Mesenteric fat pad (tissue), 1 donor: ENCODE measurements at places on chromosomes 5 and 9. TPM values are rescaled to one million over a fixed set of nuclear protein-coding genes. Genes with fewer than 3 reads are reported as not detected.

- DNase-seq: no peak
Measured at GRCh38 chr5:112419164-112419985, at the start of gene EPB41L4A. Gene EPB41L4A (minus strand): TSS chr5:112419277. CDS start chr5:112419039, 238 bp downstream.

Gene GFI1B
- not detected for total RNA-seq

DNA sequence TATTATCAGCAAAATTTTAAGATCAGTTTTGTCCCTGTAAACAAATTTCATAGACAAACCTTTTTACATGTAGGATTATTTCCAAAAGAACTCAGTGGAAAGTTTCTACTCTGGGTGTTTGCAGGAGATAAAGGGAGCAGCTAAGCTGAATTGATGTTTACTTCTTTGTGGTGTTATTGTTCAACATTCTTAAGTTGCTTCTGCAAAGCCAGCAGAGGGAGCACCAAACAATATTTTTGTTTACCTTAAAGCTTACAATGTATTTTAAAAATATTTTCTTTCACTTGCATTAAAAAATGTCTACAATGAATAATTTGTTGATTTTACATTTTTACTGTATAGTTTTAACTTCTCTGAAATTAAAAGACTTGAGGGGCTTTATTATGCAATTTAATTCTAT lies 135.4 kb downstream of the ATG10 start:
- no peak for DNase-seq

- no peak for DNase-seq
Measured at GRCh38 chr9:250039-250438, 35.4 kb downstream of the DOCK8 start.

DNA sequence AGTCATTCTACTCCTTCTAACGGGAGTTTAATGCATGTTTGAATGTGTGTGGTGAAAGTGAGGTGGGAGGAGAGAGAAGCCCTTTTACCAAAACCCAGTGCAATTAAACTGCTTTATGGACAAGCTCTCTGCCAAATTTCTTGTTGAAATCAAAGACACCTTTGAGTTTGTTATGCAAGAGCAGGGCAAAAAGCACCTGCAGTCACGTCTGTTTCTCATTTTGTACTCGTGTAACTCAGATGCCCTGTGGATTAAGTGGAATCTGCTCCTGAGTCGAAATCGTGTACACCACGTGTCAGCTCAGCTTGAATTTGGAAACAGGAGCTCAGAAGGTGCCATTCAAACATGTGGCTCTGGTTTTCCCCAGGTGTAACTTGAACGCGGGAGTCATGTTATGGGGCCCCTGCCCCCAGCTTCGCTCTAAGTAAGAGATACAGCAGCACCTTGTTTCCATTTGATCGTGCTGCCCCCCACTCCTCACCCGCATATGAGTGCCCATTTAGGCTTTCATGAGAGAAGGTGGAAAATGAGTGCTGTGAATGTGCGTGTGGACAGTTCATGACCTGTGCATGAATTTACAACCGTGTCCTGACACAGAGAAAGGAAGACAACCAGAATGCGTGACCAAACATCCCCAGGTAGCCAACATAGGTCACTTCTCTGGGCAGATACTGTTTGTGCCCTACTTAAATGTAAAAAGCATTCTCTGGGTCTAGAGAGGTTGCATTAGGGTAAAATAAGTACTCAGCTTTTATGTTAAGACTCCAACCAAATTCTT lies 347.0 kb upstream of the SLC30A5 start:
- no peak for DNase-seq

GRCh38 chr5:137822158-137822764 lies 45.4 kb upstream of the MYOT start:
- DNase-seq: no peak

DNA sequence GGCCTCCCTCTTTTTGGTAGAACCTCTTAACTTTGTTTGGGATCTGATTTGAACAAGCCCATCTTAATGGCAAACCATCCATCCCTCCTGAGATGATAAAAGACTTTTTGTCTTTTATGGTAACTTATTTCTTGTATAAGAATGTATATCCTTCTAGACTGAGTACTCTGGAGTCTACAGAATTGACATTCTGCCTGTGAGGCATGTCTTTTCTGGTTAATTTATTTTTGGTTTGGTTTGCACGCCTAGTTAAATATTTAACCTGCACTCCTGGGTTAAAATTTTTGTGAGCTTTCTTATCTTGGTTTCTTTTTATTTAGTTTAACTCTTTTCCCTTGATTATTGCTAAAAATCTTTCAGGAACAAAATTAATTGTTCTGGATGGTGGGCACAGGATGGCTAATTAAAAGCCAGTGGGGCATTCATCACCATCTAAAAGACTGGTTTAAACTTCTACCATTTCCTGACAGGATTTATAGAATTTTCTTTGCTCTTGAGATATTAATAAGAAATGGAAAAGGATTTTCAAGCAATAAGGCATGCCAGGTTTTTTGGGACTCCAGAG lies 50.3 kb downstream of the PHAX start:
- no peak for DNase-seq

DNA sequence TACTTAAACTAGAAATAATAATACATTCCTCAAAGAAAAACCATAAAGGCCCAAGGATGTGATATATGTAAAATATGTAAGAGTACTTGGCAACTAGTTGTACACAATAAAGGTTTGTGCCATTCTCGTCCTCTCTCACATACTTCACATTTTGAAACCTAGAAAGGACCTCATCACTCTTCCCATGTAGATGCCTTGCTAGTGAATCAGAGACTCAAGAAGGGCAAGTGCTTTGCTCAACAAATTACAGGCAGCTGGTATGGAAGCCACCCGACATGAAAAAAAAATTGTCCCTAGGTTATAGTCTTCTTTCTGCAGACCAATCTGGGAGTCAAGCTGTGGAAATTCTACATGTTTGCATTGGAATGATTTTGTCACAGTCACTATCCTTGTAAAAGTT lies 31.7 kb downstream of the ADRB2 start:
- no peak for DNase-seq
